ENCODE measurements at places on chromosomes 4 and X. TPM values are rescaled to one million over a fixed set of nuclear protein-coding genes. Genes with fewer than 3 reads are reported as not detected.

FGA gene
- 12,179 TPM for total RNA-seq

ATP8A1 gene
- 15.9 TPM for total RNA-seq

AGA gene
- 36.7 TPM for total RNA-seq

RAB39B gene
- 0.75 TPM for total RNA-seq

MAGEB2 gene
- not detected for total RNA-seq

SPON2 gene
- total RNA-seq = 35.7 TPM

CSN1S1 gene
- not detected for total RNA-seq

CACNA1F gene
- not detected for total RNA-seq

TIGD4 gene
- 0.33 TPM for total RNA-seq

TCP11X2 gene
- not detected for total RNA-seq
